ENCODE measurements at places on chromosomes 11 and 22.

GRCh38 chr11:122099374-122100036, 16.5 kb downstream of the BLID start:
- DNase-seq = no peak

- no peak for DNase-seq
These were observed 9.4 kb downstream of the BMAL1 start for GRCh38 chr11:13287036-13287435.

DNA sequence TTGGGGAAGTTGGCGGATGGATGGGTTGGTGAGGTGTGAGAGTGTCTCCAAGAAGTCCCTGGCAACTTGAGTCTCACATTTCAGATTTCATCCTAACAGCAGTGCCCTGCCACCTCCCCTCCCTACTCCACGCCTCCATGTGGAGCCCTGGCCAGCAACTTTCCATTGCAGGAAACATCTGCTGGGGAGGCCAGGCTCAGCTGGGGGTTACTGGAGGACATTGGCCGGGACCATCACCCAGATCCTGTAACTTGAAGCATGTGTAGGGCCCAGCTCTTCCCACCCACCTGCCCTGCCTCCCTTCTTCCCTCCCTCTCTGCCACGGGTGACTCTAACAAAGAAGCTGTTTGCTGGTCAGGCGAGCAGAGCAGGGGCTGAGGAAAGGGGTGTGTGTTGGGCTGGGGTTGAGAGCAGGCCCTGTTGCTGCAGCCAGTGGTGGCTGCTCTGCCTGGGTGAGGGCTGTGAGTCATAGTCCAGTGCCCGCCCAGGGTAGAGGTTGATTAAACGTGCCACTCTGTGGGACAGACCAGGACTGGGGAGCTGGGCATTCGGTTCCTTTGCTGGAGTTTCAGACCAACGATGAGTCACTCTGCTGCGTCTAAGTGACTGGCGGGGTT, 64.0 kb downstream of the SCN3B start:
- no peak for DNase-seq

DNA sequence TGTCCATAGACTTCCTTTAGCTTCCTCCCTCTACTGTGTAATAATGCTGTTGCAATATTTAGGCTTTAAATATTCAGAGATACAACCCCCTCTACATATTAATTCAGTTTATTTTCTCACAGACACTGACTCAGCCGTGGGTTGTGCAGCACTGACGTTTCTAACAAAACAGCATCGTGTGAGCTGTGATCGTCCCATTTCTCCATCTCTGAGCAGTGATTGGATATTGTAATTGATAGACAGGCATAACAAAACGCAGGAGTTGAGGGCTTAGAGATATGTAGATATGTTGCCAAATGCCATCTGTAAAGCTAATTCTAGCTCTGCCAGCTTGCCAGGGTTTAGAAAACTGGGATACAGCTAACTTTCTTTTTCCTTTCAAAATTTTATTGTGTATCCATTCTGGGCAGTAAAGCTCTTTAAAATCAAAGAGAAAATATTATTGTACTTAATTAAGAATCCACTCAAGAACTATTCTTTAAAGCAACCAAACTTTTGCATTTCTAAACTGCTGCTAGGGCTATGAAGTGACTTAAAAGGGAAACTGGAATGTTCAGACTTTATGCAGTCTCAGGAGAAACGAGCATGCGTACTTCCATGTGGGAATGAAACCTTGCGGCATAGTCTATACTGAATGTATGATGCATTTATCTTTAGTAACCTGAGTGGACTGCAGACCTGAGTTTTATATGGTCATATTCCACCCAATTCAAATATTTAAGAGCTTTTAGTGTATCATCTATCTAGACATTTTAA, 22.7 kb downstream of the BTBD10 start:
- no peak for DNase-seq

GRCh38 chr11:16016468-16016829, 339.9 kb downstream of the SOX6 start:
- DNase-seq = no peak

DNA sequence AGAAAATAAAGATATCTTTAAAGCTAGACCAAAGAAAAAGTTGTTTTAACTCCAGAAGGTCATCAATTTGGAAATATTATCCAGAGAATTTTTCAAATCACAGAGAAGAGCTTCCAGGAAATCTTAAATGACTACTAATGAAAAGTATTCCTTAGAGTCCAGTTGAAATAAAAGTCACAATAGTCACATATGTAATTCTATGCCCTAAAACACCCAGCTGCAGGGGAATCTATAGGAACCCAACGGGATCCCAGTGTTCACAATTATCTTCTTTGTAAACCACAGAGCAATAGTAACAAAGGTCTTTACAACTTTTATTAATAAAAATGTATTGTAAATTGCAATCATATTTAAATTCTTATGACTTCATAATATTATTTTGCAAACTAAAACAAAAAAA, 27.1 kb downstream of the MPPED2 start:
- no peak for DNase-seq

- DNase-seq = no peak
These were observed 46.8 kb downstream of the CACNA1I start for GRCh38 chr22:39617342-39617741.

GRCh38 chr11:47587039-47587716, 700 bp downstream of the FAM180B start:
- no peak for DNase-seq

DNA sequence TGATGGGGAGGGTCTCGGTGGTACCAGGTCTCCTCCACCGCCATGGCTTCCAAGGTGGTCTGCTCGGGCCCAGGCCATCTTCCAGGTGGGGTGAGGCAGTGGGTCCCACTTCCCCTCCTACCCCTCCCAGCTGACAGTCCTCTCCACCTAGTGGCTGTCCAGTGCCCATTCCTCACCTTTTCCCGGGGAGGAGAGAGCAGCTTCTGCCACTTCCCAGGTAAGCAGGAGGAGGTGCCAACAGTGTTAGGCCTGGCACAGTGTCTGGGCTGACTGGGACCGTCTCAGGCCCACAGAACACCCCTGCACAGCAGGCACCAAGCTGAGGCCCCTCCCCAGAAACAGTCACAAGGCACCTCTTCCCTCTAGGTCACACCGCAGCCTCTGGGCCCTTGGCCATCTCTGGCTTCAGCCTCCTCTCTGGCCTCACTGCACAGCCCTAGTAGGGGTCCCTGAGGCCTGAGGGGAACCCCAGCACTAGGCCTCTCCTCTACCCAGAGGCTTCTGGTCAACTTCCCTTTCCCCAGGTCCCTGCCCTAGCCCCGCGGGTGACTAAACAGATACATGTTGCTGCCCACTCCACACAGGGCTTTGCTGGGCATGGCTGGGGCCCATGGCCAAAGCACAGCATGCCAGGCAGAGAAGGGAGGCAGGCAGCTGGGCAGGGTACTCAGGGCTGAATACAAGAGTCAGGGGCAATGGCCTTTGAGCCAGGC, 2.3 kb upstream of the ANKRD13D start:
- DNase-seq = no peak

GRCh38 chr11:18490736-18491485, 35.3 kb downstream of the LDHAL6A start:
- no peak for DNase-seq

- DNase-seq = no peak
These were observed 13.2 kb downstream of the TANGO2 start for GRCh38 chr22:20034143-20034542.

DNA sequence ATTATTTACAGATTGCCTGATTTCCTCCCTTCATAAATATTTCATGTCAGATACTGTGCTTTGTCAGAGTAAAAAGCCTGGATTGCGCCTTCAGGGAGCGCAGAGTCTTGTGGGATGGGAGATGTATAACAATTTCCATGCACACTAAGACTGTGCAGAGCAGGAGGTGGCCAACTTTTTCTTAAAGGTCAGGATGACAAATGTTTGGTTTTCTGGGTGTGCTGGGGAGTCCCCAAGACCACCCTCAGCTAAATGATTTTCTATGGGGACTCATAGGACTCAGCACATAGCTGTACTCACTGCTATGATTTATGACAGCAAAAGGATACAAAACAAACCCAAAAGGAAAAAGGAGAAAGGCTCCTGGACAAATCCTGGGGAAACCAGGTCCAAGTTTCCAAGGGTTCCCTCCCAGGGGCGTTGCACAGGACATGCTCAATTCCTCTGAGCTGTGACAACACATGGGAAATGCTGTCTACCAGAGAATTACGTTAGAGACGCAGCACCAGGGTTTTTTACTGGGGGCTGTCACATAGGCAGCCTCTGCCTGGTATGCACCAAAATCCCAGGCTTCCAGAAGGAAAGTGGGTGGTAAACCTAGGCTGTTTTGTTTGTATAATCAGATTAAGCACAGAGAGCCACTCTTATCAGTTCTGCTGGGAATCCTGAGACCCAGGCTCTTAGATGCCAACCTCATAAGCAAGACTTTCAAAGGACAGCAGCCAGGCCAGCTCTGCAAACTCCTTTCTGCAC, 59.1 kb downstream of the CSNK2A3 start:
- no peak for DNase-seq

GRCh38 chr11:102115557-102115956, 5.3 kb downstream of the YAP1 start:
- DNase-seq = no peak

DNA sequence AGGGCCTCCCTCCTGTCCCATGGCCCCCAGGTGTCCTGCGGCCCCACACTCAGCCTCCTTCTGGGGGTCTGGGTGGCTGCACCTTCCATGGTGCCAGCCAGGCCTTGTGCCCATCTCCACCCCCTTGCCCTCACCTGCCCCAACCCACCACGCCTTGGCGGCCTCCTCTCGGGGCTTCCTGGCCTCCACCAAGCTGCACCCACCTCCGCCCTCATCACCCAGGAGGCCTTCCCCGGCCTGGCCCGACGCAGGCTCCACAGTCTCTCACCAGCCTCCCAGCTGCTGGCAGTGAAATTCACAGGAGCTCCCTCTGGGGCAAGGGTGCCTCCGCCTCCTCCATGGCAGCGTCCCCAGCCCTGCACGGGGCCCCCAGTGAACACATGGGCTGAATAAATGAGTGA, 35.9 kb upstream of the WNT7B start:
- DNase-seq = no peak

DNA sequence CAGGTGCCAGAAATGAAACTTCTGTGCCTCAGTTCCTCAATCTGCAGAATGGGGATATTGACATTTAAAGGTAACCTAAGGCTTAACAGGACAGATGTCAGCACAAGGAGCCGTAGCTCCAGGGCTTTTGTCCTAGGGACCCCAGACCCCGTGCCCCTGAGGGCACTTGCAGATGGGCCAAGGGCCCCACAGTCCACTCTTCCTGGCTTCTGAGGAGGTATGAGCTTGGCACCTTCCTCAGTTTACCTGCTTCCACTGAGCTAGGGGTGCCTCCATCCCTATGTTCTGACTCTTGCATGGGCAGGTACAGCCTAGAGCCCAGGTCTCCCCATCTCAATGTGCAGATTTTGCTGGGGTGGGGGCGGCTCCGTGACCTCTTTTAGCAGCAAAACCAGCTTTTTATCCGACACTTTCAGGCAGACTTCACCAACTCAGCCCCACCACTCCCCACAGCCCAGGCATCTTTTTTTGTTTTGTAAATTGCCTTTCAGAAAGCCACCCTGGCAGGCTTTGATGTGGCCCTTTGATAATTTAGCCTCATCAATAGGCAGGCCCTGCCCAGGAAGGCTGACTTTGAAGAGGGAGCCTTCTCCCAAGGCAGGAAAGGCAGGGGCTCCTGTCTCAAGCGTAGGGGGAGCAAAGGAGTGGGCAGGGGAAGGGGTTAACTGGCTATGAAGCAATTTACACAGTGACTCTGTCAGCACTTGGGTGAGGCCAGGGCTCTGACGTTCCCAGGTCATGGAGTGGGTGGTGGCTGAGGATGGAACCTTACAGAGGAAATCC, 23.7 kb upstream of the FGF3 start:
- no peak for DNase-seq

GRCh38 chr22:27984723-27985122, 65.7 kb upstream of the PITPNB start:
- DNase-seq = peak; percentile 19

Data from ecto neural progenitor cell (in vitro differentiated cells).